ENCODE measurements at places on chromosomes 2 and 18.

DNA sequence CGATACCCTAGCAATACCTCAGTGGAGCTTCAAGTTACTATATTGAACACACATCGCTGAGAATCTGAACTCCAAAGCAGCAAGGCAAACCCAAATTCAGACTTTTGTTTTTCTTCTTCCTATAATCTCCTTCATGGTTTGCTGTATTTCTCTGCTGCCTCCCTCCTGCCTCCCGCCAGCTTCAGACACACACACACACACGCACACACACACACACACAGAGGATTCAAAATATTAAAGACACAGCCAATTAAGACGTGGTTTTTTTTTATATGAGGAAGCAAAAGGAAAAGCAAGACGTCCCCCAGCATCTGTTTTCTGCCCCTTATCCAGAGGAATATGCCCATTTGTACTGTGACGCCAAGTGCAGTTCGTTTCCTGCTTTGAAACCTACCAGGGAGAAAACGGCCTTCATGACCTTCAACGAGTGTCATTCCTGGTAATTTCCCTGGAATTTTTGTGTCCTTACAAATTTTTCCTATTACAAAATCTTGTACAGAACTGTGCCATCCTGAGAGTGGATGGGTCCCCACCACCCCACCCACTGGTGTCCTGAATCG is 547.9 kb upstream of the ID2 start:
- DNase-seq, result no peak

DNA sequence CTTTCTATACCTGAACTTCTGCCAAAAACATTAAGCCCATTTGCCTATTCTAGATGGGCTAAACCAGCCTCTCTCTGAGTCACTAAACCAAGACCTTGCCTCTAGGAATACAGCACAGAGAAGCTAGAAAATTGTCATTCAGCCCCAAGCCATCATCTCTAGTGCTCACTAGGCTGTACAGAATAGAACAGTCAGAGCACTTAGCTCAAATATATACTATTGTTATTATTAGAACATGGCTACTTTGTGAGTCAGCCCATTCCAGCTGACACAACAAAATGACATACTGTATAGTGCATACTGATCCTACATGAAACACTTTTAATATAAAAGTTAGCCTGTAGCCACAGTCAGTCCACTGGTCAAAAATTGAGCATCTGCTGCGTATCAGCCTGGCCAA is 418.8 kb downstream of the NRXN1 start:
- no peak for DNase-seq

DNA sequence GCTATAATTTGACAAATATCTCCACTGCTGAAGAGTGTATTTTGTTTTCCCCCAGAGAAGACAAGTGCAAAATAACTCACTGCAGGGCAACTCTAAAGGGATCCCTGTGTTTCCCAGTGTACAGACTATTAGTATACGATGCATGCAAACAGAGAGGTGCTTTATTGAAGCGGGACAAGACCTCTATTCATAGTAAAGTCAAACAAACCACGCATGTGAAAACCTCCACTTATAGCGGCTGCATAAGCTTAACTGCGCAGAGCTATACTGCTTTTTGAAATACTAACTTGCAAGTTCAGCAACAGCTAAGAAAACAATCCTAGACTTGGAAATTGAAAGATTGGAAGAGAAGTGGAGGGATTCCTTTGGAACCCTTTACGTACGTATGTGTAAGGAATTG is 15.6 kb downstream of the RNF144A start:
- DNase-seq, result no peak

- no peak for DNase-seq
Measured at GRCh38 chr2:11754700-11755015, 8.2 kb downstream of the LPIN1 start.

- DNase-seq, result no peak
Measured at GRCh38 chr2:8934338-8934737, 69.1 kb downstream of the MBOAT2 start.

GRCh38 chr2:69917852-69918251 is 2.9 kb downstream of the MXD1 start:
- no peak for DNase-seq

DNA sequence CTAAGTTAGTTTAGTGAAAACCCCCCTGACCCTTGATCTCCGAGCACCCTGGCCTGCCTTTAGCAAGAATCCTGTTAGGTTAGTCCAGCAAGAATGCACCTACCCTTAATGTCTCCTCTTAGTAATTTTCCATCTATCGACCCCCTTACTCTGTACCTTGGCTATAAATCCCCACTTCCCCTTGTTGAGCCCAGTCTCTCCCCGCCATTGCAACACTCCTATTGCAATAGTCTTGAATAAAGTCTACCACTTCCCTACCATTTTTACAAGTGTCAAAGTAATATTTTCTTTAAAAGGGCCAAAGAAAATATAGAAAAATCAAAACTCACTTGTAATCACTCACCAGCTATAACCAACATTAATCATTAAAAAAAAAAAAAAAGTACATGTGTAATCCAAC is 4.2 kb upstream of the ZBTB7C start:
- DNase-seq, result no peak

GRCh38 chr18:75529394-75529793 is 101.9 kb upstream of the SMIM21 start:
- DNase-seq, result no peak

DNA sequence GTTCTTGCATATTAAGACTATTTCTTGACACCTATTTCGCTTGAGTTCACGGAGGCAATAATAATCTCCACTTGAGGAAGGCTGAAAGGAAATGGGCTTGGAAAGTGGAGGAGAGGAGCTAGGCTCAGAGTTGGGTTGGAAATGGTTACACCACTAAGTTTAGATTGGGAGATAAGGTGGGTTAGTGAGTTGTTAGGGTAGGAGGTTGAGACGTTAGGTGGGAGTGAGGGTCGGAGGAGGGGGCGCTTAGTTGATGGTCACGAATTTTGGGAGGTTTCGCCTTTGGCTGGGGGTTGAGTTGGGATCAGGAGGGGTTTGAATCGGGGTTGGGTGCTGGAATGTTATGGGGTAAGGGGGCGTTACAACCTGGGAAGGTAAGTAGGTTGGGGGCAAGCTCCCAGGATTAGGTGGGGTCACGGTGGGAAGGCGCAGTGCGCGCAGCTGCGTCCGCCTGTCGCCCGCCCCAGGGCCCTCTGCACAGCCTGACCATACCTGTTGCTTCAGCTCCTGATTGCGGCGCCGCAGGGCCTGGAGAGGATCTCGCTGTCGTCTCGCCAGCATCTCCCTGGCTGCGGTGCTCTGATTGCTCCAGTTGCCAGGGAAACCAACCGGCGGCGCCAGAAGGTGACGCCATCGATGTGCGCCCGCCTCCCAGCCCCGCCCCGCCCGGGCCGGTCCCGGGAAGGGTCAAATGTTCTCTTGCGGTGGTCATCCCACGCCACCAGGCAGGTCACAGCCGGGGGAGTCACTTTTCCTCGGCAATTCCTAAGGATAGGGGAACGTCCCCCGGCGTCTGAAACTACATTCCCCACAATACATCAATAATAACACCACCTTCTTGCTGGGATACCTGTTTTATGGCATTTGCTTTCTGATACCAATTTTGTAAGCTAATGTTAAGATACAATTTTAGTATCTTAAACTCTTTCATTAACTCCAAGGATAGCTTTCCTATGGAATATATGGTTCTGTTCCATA is at the start of gene NPHP1:
TSS of gene NPHP1 (minus strand) at position 606 of the 978 bp plus-strand sequence. CDS start at position 561, 45 bp downstream.
- peak; percentile 71 for DNase-seq

- no peak for DNase-seq
Measured at GRCh38 chr2:207704078-207704477, 7.4 kb upstream of the CCNYL1 start.

DNA sequence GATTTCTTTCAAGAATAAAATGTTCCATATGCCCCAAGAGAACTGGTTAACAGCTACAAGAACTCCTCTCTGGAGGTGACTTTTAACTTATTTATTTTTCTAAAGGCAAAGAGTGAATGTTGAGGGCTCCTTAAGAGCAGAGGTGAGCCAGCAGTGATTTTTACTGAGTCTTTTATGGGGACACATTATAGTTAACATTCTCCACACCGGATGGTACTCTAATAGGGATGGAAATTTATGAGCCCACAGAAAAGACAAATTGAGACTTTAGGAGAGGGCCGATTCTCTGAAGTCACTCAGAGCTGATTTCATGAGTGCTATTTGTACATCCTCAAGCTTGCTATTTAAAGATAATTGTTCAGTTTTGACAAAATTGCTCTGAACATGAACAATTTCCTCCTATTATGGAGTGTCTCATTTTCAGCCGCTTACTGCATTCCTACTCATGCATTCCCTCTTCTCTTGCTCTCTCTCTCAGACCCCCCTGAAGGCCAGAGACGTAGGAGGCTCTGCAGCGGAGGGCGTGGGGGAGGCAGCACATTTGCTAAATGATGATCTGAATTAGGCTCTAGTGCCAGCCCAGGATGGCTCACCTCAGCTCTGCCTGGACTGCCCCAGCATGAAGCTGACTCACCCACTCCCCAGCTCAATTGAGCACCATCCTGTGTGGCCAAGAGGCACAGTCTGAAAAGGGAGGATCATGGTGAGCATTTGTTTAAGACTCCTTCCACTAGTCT is 5.9 kb upstream of the RPL37A start:
- DNase-seq, result no peak

DNA sequence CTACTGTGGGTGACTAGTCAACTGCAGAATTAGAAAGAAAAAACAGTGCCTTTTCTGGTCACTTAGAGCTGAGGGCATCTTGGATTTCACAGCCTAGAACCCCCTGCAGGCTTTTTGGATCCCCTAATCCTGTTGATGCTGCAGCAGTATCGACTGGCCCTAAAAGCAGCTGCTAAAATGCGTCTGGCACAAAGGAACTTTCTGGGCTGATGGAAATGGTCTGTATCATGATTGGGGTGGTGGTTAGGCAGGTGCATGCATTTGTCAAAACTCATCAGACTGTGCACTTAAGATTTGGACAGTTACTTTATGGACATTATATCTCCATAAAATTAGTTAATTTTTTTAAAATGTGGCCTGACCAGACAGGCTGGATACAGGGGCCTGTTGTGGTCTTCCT is 149.8 kb downstream of the KLHL29 start:
- DNase-seq, result no peak

DNA sequence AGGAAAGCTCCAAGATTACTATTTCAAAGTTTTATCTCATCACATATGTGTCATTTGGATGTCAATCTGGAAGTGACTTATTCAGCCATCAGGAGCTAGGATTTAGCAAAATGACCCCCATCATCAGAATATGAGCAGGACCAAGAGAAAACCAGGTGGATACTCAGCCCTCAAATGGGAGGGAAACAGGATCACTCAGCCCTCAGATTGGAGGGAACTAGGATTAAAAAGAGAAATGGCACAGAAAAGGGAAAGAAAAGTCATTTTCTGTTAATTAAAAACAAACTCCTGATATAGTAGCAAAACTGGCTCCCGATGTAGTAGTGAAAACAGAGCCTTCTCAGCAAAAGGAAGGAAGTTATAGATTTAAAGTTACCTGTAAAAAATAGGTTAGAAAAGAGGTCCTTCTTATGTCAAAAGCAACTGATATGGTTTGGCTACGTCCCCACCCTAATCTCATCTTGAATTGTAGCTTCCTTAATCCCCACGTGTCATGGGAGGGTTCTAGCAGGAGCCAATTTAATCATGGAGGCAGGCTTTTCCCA is 69.0 kb upstream of the MYCN start:
- DNase-seq, result no peak

DNA sequence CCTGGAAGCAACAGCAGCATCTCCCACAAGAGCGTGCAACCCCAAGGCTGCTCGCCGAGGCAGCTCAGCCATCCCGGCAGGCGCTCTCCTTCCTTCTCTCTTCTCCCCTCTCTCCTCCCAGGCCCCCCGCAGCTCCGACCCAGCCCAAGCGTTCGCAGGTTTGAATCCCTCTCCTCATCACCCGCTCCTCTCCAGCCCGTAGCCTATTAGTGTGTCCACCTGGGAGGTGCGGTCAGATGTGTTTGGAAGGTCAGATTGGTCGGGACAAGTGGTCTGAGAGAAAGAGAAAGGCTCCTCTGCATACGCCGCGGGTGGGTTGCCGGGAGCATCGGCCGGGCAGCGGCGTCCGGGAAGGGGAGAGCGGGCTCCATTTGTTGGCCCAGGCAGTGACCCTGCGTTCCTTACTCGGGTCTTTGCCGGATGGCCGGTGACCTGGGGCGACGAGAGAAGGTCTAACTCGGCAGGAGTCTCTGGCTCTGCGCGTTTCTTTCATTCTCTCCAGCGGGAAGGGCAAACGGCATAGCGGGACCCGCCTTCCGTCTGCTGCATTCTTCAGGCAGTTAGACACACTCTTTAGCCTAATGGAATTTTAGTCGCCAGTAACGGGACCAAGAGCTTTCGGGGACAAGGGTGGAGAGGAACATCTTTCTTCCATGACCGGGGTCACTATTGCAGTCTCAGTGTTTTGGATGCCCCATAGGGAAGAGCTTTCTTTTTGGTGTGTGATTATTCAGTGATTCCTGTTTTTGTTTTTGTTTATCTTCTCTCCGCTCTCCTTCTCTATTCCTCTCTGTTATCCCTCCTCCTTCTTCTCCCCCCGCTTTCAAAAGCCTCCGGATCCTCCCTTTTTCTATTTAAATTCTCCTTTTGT is 1.1 kb upstream of the TMEFF2 start:
- DNase-seq, result no peak

- DNase-seq, result no peak
Measured at GRCh38 chr2:38661306-38661705, 4.6 kb upstream of the GALM start.

- DNase-seq, result no peak
Measured at GRCh38 chr2:177229442-177230242, 17.0 kb downstream of the HNRNPA3 start.

- DNase-seq, result no peak
Measured at GRCh38 chr18:40004246-40004645, 1950.8 kb upstream of the PIK3C3 start.

DNA sequence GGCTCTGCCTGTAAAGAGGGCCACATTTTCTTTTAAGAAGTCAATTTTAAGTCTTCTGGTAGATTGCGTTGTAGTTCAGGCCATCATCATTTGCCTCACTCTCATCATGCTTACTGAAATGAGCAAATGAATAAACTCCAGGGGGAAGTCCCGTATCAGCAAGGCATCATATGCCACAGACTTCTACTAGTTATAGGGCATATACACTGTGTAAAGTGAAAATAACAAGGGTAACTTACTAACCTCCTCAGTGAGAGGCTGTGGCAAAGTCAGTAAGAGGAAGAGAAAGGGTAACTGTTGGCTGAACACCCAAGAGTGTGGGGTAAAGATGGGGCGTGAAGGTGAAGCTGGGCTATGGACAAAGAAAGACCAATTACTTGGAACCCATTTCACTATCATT is 456.2 kb downstream of the SPAG16 start:
- no peak for DNase-seq

DNA sequence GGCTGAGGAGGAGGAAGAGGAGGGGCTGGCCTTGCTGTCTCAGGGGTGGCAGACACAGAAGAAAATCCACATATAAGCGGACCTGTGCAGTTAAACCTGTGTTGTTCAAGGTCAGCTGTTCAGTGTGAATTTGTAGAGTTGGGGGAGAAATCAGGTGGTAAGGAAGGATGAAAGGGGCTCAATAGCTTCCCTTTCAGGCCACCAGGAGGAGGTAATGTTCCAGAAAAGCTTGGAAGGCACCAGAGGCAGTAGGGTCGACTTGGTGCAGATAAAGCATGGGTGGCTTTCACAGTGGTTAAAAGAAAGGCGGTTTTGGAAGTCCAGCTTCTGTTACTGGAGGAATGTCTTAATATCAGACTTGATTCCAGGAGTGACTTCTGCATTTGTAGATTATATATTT is 167.4 kb downstream of the THSD7B start:
- no peak for DNase-seq
